ENCODE measurements at places on chromosomes 16 and 17.

DNA sequence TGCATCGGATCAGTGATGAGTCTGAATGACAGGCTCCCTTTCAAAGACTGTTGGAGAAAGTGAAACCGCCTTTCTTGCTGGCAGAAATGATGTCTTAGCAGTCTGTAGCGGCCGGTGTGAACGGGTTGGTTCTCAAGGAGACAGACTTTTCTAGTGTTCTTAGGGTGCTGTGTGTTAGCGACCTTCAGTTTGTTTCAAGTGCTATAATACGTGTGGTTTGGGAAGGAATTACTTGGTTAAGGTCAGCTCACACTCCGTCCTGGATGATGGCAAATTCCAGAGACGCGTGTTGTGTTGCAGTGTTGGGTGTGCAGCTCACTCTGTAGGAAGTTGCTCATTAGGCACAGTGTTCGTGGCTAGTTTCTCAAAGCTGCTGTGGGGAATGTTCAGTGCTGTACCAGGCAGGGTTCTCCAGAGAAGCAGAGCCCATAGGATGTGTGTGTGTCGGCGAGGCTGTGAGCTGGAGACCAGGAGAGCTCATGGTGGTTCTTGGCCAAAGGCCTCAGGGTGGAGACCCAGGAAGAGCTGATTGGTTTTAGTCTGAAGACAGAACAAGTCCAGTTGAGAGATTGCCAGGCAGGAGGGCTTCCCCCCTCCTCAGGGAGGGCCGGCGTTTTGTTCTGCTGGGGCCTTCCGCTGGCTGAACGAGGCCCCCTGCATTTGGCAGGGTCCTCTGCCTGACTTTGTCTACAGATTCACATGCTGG, 37.6 kb downstream of the ZNF750 start:
- no peak for DNase-seq

DNA sequence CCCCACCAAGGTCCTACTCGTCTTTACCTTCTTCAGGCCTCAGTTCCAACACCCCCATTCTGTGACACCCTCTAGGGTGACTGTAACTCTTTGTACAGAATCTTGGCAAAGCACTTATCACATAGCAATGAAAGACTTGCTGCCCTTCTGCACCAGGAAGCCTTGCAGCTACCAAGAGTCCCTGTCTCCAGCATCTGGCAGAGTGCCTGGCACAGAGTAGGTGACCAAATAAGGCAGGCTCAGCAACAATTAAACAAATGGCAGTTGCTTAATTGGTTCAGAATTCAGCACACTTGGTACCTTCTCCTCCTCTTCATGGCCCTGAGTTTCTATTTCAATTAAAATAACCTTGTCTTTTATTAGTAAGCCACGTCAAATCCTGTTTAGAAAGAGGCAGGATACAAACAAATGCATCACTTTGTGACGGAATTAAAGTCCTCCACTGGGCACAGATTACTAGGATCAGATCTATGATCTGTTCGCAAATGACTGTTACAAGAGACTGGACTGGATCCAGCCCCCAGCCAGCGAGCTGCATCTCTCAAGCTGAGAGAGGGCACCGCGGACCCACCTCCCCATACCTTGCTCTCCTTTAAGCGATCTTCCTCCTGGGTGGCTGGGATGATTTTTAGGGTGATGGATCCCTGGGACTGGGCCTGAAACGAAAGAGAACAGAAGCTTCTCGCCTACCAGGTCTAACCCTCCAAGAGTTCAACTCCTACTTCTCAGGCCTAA, 9.4 kb downstream of the MPP3 start:
- no peak for DNase-seq

- no peak for DNase-seq
Observed at GRCh38 chr16:54677308-54677950, 253.2 kb upstream of the IRX5 start.

DNA sequence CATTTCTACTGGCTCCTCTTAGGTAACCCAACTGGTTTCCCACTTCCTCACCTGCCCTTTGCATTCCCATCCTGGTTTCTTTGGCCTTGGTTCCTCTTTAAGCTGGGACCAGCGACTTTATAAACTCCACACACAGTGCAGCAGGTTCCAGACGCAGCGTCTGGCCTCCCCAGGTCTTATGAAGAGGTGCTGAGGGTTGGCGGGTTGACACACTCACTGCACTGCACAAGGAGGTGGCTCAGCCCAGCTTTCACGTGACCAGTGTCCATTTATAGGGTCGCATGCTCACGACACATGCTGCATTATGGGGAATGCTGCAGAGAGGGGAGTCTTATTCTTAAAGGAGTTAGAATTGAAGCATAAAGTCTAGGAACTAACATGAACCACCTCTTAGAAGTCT, 70.8 kb downstream of the ZFHX3 start:
- DNase-seq: no peak

DNA sequence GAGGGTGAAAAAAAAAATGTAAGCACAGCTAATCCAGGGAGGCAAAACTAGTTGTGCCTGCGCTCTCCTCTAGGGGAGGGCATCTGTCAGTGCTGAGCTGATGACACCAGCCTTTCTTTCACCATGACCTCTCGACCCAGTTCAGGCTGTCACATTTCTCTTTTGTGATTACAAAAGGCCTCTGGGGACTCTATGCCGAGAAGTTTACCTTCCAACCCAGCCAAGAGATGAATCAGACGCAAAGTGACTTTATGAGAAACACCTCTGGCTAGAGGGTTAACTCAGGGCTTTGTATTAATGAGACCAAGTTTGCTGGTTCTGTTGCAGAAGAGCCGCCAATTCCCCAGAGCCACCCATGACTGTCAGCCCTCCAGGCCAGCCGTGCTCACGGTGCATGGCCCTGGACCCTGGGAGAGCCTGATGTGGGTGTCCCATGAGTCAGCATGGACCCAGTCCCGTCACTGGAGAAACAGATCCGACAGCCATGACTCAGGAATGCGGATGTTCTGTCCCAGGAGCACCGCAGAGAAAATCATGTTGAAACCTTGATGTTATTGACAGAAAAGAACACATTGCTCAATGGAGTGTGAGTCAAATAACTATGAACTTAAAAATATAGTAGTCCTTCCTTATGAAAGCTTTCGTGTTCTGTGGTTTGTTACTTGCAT, 437.2 kb downstream of the HS3ST3B1 start:
- no peak for DNase-seq

DNA sequence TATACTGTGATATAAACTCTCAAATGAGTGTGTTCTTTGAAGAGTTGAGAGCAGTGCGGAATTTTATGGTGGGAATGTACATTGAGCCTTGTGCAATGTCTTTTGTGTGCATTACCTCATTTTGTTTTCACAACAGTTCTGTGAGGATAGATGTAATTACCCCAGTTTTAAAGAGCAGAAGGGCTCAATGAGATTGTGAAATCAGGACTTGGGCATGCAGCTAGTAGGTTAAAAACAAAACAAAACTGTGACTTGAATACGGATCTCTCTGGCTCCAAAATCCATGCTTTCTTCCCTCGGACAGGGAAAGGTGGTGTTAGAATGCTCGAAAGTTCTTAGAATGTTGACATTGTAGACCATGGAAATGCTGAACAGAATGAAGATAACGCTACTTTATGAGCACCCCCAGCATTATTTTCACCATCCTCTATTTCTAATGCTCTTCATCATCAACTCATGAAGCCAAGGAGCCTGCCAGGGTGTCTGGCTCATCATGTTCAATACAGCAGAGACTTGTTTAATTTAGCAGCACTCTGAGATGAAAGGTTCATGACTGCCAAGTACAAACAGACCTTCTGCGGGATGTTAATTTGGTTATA, 17.1 kb downstream of the MRTFB start:
- no peak for DNase-seq

DNA sequence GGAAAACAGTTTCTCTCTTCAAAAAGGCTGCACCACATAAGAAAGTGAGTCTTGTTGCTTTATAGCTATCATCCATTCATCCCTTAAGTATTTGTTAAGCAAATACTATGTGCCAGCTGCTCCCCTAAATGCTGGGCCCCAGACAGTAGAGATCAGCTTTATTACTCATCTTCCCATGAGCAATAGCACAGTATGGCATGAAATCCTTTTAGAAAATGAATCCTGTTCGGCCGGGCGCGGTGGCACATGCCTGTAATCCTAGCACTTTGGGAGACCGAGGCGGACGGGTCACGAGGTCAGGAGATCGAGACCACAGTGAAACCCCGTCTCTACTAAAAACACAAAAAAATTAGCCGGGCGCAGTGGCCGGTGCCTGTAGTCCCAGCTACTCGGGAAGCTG, 99.5 kb downstream of the MYO1D start:
- DNase-seq: no peak

- no peak for DNase-seq
Observed at GRCh38 chr16:27679899-27680298, 130.0 kb downstream of the KATNIP start.

- DNase-seq: no peak
Observed at GRCh38 chr16:77206533-77206932, 7.3 kb downstream of the SYCE1L start.

DNA sequence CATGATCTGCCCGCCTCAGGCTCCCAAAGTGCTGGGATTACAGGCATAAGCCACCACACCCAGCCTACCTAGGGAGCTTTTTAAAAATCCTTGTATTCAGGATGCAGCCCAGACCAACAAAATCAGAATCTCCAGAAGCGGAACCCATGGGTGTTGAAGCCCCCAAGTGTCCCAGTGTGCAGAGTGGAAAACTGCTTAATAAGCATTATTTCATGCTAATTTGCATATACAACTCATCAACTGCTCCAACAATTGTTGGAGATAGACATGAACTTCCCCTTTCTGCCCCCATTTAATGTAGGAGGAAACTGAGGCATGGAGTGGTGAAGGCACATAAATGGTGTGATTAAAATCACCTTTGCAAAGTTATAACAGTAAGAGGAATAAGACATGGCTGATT, 84.3 kb upstream of the C16orf82 start:
- DNase-seq: no peak

GRCh38 chr17:35749560-35750412, 3.3 kb downstream of the GAS2L2 start:
- DNase-seq: no peak

- DNase-seq: no peak
Observed at GRCh38 chr16:64830653-64831052, 291.2 kb downstream of the CDH11 start.

DNA sequence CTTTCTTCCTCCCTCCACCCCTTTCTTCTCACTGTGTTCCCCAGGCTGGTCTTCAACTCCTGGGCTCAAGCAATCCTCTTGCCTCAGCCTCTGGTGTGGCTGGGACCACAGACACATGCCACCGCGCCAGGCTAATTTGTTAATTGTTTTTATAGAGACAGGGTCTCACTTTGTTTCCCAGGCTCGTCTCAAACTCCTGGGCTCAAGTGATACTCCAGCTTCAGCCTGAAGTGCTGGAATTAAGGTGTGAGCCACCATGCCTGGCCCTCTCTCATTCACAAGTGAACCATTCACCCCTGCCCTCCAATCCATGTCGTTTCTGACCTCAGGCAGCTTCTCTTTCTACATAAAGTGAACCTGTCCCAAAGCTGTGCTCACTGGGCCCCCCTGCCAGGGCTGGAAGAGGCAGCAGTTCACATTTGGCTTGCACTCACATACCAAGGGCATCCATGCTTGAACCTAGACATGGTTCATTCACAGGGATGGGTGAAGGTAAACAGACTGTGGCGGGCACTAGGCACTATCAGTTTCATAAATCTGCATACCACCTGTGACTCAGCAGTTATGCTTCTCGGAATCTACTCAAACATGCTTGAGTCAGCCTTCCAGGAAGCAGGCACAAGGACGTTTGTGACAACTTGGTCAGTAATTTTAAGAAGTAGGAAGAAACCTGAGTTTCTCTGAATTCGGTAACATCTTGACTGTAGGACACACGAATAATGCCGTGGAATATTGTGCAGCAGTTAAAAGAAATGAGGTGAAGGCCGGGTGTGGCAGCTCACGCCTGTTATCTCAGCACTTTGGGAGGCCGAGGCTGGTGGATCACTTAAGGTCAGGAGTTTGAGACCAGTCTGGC, 6.0 kb upstream of the RNF213 start:
- no peak for DNase-seq

GRCh38 chr17:40086150-40087044, 14.0 kb downstream of the NR1D1 start:
- DNase-seq: no peak

GRCh38 chr16:4373909-4374742, 2.5 kb downstream of the VASN start:
- DNase-seq: no peak

Data from NCI-H1417 treated with DMSO at 0.1 percent for 48 hours (cell line).